Kidney epithelial cell (primary cell): ENCODE measurements at places on chromosomes 4 and X.
A peak's percentile ranks its signal among the peaks of the same experiment; 100 is the strongest.

GRCh38 chrX:139932901-139933796 is at the start of gene ATP11C:
TSS of gene ATP11C (minus strand) at chrX:139933053. CDS start at chrX:139932042, 1,011 bp downstream.
- DNase-seq: peak; percentile 34

DNA sequence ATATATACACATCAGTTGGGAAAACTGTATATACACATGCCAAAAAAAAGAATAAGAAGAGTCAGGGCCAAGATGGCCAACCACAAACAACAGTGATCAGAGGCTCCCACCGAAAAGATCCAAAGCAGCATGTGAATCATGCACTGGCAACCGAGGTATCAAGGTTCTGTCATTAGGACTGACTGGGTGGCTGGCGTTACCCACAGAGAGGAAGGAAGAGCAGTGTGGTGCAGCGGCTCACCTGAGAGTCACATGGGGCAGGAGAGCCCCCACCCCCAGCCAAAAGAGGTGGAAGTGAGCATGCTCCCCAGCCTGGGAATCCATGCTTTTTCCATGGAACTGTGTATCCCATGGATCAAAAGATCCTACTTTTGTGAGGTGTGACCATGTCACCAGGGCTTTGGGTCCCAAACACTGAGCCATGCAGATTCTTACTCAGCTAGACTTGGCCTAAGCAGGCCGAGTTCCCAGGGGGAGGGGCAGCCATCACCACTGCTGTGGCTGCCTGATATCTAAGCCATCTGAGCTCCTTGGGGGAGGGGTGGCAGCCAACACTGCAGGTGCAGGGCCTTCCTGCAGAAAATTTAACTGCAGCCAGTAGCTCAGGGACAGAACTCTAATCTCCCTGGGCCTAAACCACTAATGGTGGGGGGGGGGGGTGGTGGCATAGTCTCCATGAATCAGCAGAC is 52.8 kb downstream of the P2RY10 start:
- no peak for DNase-seq

- DNase-seq: no peak
Observed at GRCh38 chr4:77418333-77418732, 187.3 kb upstream of the CXCL13 start.

GRCh38 chrX:110310000-110310790 is 7.7 kb downstream of the AMMECR1 start:
- DNase-seq: no peak

GRCh38 chrX:1679238-1679637 is 64.4 kb downstream of the ASMT start:
- DNase-seq: no peak

DNA sequence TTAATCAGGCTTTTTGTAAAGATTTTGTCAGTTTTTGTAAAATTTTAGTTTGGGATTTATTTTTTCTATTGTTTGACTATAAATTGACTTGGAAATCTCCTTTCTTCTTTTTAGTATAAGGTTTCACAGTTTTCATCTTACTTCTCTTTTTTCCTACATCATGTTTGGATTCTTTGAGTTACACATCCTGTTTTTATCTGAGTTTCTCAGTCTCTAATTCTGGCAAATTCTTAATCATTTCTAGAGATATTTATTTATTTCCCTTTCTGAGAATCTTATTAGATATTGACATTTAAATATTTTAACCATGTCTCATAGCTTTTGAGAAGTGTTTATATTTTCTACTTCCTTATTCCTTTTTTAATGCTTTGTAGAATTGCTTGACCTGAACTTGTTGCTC is 20.7 kb downstream of the USP53 start:
- DNase-seq: no peak

- no peak for DNase-seq
Observed at GRCh38 chr4:75385106-75385505, 129.1 kb downstream of the RCHY1 start.

- no peak for DNase-seq
Observed at GRCh38 chrX:2578864-2579263, 78.1 kb upstream of the DHRSX start.

- DNase-seq: no peak
Observed at GRCh38 chrX:106894392-106894909, 8.7 kb downstream of the RIPPLY1 start.

DNA sequence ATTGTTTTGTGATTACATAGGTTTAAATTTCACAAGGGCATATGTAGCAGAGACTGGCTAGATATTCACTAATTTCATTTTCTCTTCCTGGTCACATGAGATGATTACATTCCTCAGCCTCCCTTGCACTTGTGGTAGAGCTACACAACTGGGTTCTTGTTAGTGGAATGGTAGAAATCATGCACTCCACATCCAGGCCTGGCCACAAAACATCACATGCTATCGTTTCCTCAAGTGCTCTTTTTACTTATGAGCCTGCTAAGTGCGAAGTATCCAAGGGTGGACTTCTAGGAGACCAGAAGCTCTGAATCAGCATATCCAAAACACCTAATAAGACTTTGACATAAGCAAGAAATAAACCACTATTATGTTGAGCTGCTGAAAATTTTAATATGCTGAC is 26.4 kb upstream of the HPGDS start:
- no peak for DNase-seq

DNA sequence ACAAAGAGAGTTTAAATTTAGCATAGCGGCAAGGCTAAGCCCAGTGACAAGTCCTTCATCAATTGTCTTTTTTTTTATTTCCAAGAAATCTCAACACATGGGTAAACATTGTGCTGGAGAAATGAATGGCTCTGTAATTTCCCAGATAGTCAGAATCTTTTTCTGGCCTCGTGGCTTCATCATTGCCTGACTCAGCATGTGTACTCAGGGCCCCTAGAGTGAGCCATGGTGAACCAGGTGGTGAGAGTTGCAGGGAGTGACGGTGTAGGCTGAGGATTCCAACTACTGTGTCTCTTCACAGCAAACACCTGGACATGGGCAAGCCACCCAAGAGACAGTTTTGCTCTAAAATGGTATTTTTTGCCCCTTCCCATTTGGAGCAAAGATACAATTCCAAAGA is 43.1 kb upstream of the UCP1 start:
- no peak for DNase-seq

GRCh38 chr4:186844059-186844681 is 120.5 kb upstream of the FAT1 start:
- DNase-seq: no peak

GRCh38 chr4:137896221-137896737 is 345.9 kb downstream of the SLC7A11 start:
- DNase-seq: no peak

- DNase-seq: no peak
Observed at GRCh38 chr4:78707793-78708192, 68.4 kb upstream of the BMP2K start.

- no peak for DNase-seq
Observed at GRCh38 chr4:7194251-7195140, 2.2 kb downstream of the SORCS2 start.

DNA sequence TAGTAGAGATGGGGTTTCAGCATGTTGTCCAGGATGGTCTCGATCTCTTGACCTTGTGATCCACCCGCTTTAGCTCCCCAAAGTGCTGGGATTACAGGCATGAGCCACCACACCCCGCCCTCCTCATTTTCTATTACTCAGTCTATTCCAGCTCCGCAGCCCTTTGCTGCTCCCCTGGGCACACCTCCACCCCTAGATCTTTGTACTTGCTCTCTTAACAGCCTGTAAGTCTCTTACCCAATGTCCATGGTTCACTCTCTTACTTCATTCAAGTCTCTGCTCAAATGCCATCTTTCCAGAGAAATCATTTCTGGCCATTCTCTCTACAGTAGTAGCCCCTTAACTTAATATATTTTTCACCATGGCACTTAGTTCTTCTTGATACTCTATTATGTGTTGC is 64.7 kb downstream of the LDB2 start:
- DNase-seq: no peak

DNA sequence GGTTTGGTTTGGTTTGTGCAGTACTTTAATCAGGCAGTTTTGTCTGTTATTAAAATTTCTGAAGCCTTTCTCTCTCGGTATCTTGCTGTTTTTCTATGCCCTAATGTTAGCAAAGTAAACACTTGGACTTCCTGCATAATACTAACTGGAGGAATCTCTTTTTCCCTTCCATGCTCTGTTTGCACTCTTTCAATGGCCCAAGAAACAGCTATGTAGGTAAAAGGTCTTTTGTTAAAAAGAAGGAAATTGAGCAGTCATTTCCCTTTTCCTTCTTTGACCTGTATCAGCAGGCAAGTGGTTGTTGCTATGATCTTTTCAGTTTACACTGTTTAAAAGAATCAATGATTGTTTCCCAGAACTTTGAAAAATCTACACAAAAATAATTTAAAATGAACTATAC is 82.7 kb downstream of the CCSER1 start:
- no peak for DNase-seq

GRCh38 chr4:141331534-141332358 is 111.1 kb downstream of the ZNF330 start:
- DNase-seq: no peak

DNA sequence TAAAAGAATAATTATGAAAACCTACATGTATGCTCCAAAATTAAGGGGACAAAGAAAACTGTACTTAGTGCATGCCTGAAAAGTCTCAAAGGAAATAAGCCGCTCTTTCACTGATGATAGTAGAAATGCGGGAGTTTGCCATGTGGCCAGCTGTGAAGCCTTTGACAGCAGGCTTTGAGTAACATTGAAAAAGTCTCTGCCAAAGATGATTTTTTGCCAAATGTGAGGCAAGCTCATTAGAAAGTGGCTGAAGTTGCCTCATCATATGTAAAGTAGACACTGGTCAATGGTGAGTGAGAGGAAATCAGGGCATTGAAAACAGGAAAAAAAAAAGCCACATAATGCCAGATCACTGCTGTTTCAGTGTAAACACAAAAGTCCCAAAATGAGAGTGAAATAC is 2360.1 kb downstream of the PCDH7 start:
- DNase-seq: no peak

DNA sequence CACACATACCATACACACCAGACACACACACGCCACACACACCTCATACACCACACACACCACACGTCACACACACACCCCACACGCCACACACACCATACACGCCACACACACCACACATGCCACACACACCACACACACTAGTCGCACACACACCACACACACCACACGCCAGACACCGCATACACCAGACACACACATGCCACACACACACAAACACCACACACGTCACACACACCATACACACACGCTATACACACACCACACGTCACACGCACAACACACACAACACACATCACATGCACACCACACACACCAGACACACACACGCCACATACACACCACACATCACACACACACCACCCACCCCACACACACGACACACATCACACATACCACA is 32.0 kb downstream of the FAM53A start:
- DNase-seq: no peak

DNA sequence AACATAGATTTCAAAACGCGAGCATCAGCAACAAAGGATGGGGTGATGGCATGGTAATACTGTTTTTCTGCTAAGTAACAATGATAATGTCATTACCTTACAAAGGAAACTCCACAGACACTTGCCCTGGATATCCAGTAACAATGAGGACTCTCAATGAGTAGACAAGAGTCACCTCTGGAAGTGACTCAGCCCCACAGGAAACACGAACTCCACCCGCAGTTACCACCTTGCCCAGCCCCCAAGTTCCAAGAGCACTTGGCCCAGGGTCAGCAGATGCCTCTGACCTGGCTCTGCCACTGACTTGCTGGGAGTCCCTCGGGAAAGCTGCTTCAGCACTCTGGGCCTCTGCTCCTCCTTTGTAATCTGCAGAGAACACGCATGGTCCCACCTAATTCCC is 110.3 kb upstream of the MAP3K15 start:
- no peak for DNase-seq

DNA sequence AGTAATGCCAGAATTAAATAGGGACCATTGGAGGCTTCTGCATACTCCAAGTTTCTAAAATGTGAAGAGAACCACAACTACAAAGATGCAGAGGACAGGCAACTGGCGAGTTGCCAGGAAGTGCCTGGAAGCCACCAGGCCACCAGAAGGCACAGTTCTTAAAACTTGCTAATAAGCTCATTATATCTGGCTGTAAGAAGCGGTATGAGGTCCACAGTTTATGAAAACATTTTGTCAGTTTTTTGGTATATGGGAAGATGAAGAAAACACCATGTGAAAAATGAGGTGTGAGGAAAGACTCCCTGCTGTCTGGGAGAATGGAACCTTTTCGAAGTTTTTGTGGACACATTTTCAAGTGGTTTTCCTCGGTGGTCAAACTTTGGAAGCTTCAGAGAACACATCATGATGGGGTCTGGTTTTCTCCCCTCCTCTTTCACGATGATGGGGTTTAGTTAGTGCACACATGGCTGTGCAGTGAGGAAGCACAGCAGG is 202.7 kb downstream of the NR3C2 start:
- no peak for DNase-seq

- no peak for DNase-seq
Observed at GRCh38 chrX:10529344-10529743, 91.0 kb downstream of the MID1 start.

- no peak for DNase-seq
Observed at GRCh38 chr4:71303287-71303686, 35.5 kb upstream of the SLC4A4 start.

GRCh38 chrX:129626026-129626425 is 28.7 kb downstream of the APLN start:
- DNase-seq: no peak

DNA sequence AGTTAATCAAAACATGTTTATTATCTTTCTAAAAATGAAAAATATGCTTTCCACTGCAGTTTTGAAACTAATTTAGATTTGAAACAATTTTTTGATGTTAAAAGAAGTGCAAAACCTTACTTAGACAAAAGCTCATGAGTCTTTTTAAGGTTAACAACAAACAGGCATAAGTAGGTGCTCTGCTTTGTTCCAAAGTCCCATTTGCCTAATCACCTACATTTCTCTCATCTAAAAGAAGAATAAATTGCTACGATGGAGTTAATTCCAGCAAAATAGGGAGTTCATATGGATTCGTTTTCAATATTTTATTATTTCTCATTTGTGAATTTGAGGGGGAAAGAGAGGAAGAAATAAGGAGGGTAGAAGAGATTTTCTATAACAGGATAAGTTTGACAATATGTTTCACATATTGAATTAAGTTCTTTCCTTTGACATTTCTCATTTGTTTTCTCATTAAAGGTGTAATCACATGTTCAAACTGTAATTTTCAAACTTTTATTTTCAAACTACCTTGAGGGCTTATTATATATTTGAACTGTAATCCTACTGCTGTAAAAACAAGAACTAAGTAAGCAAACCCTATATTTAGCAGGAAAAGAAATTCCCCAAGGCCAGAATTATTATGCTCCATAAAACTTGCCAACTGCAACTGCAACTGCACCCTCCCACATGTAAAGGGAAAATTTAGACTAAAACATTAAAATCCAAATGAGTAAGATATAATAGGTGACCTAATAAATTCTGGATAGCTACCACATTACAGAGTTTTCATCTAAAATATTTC is 9.6 kb upstream of the SLC39A8 start:
- no peak for DNase-seq
